ENCODE measurements at places on chromosomes 3 and 15. TPM values are rescaled to one million over a fixed set of nuclear protein-coding genes. Genes with fewer than 3 reads are reported as not detected.

GRCh38 chr3:187974871-187975271 lies 179.1 kb upstream of the LPP start:
- peak overlapping the region; percentile 24 for H3K4me3 ChIP-seq
- H3K27ac ChIP-seq = peak overlapping the region; percentile 39
- H3K4me1 ChIP-seq = peaks cover 50% of the 10 kb centered on the region
- H3K36me3 ChIP-seq = no peaks in the 10 kb centered on the region

- no peak for DNase-seq
- no peak overlapping the region for H3K27ac ChIP-seq
- H3K4me1 ChIP-seq = no peaks in the 10 kb centered on the region
- H3K27me3 ChIP-seq = no peaks in the 10 kb centered on the region
- H3K4me3 ChIP-seq = no peak overlapping the region
- no peaks in the 10 kb centered on the region for H3K36me3 ChIP-seq
These were observed 138.1 kb downstream of the GREM1 start for GRCh38 chr15:32855942-32856341.

- DNase-seq = no peak
- H3K27ac ChIP-seq = no peak overlapping the region
- H3K36me3 ChIP-seq = no peaks in the 10 kb centered on the region
- no peaks in the 10 kb centered on the region for H3K27me3 ChIP-seq
- H3K4me3 ChIP-seq = no peak overlapping the region
These were observed 197.3 kb upstream of the LINGO1 start for GRCh38 chr15:77830051-77830468.

DNA sequence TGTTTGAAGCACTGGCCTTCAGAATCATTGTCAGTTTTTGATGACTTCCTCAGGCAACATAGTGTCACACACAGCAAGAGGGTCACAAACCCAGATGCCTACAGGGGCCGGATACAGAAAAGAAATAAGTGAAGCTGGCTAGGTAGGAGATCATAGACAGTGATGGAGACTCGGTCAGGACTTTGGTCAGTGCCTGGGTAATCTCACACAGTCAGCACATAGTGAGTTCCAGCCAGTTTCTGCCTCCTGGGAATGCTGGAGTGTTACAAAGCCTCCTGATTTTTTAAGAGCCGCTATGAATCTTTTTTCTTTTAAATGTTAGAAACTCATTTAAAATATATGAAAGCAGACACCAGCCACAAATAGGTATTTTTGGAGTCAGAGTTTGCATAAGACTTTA lies 399.1 kb downstream of the IL5RA start:
- no peak overlapping the region for H3K27ac ChIP-seq
- H3K36me3 ChIP-seq = no peaks in the 10 kb centered on the region
- H3K4me3 ChIP-seq = no peak overlapping the region
- H3K4me1 ChIP-seq = no peaks in the 10 kb centered on the region
- no peak for DNase-seq
- no peaks in the 10 kb centered on the region for H3K27me3 ChIP-seq

DNA sequence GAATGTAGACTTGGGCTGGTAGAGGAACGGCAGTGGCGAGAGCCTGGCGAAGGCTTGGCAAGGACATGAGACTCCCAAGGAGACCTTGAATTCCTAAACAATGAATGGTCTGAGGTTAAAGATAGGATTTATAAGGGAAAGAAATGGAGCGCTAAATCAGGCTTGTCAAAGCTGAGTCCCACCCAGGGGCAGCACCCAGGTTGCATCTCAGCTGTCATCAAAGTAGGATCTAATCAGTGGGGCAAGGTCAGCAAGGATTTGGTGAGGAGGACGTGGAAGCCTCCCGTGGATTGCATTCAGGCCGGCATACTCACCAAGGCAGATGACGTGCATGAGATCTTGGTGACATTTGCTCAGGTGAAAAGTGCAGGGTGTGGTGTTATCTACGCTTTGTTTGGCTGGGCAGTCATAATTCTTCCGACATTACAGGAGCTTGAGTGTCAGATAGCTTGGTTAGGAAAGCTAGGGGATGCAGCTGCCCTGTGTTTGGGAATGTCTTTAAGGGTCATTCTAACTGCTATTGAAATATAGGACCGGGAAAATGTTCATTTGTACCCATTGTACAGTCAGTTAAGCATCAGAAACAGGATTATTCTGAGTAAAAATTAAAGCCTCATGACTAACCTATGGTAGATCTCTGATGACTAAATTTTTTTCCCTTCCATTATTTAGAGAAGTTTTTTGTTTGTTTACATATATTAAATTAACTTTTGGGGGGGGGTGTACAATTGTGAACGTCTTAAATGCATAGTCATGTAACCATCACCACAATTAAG lies 99.4 kb upstream of the TSC22D2 start:
- peaks cover 4% of the 10 kb centered on the region for H3K27me3 ChIP-seq
- DNase-seq = no peak
- no peaks in the 10 kb centered on the region for H3K36me3 ChIP-seq
- no peak overlapping the region for H3K27ac ChIP-seq

- no peak for DNase-seq
- no peaks in the 10 kb centered on the region for H3K4me1 ChIP-seq
- H3K27ac ChIP-seq = no peak overlapping the region
- H3K27me3 ChIP-seq = no peaks in the 10 kb centered on the region
These were observed 167.3 kb downstream of the GMNC start for GRCh38 chr3:190695225-190695624.

GRCh38 chr3:179603321-179603720 lies 1.1 kb downstream of the MRPL47 start:
- peaks cover 31% of the 10 kb centered on the region for H3K36me3 ChIP-seq
- no peak overlapping the region for H3K27ac ChIP-seq
- no peak for DNase-seq
- peaks cover 17% of the 10 kb centered on the region for H3K4me1 ChIP-seq
- H3K4me3 ChIP-seq = no peak overlapping the region
- no peaks in the 10 kb centered on the region for H3K27me3 ChIP-seq

DNA sequence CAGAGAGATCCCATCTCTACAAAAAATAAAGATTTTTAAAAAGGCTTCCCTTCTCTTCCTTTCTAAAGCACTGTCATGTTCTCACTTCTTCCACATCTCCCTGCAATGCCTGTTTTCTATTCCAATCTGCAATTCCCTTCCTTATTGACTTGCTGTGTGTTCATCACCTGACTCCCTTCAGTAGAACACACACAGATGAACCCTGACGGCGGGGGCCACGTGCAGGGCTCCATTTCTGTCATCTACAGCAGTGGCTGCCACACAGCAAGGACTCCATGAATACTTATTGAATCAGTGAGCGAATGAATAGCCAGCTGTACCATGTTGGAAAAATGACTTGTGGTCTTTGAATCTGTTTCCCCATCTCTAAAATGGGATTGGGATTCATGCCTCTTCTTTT lies 26.1 kb downstream of the BHLHE40 start:
- no peak for DNase-seq
- no peaks in the 10 kb centered on the region for H3K36me3 ChIP-seq
- no peak overlapping the region for H3K4me3 ChIP-seq
- H3K27ac ChIP-seq = no peak overlapping the region
- no peaks in the 10 kb centered on the region for H3K27me3 ChIP-seq
- H3K4me1 ChIP-seq = peaks cover 32% of the 10 kb centered on the region

DNA sequence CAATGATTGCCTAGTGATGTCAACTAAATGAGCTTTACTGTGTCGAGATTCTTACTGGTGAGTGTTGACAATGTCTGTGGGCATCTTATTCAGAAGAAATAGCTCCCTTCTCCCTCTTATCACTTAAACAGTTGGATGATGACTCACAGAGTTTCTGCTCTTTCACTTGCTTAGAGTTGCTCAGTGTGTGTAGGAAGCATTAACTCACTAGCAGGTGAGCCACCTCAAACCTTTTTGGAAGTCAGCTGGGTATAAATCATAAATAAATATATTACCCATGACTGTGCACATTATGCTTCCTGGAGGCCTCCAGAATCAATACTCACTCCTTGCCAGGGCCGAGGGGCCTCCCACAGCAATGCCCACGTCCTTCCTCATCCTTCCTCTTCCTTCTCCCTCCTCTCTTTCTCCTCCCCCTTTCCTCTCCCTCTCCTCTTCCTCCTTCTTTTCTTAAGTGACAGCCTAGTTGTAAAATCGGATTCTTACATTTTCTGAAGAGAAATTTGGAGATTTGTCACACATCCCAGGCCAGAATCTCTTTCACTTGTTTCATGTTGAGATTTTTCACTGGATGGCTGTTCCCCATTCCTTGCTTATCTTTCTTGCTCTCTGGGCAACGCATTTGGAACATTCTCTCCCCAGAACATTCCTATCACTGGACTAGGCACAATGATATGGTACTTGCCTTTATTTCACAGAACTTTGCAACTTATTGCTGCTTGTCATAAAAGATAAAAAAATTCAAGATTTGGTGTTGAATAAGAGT lies 17.5 kb downstream of the SHC4 start:
- H3K4me3 ChIP-seq = no peak overlapping the region
- no peak for DNase-seq

DNA sequence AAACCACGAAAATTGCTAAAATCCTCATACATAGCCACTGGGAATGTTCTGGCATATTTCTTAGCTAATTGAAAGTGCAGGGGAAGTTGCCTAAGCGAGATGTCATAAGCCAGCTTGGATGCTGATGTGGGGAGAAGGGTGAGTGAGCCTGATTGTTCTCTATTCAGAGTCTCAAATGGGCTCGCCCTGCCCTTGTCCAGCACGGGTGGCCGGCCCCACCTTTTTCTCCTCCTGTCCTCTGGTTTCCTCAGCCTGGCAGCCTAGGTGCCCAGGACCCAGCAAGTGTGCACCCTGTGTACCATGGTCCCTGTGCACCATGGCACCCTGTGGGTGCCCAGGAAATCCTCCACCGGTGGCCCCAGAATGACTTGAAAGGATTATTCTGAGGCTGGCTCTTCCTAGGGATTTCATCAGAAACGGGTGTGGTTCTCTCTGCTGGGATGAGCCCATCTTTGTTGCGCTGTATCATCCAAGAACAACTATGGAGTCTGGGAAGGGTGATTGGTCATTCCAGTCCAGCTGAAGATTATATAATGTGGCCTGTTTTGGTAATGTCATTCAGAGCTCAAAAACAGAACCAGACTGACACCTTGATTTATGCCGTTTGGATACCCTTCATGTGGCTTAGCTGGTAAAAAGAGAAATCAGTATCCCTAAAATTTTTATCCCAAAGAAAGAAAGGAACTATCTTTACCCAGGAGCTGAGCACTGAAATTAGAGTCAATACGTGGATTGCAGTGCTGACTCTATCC lies 150.8 kb upstream of the BHLHE40 start:
- no peak for DNase-seq
- no peak overlapping the region for H3K4me3 ChIP-seq
- H3K27ac ChIP-seq = peak overlapping the region; percentile 18
- peaks cover 91% of the 10 kb centered on the region for H3K4me1 ChIP-seq
- H3K27me3 ChIP-seq = no peaks in the 10 kb centered on the region

DNA sequence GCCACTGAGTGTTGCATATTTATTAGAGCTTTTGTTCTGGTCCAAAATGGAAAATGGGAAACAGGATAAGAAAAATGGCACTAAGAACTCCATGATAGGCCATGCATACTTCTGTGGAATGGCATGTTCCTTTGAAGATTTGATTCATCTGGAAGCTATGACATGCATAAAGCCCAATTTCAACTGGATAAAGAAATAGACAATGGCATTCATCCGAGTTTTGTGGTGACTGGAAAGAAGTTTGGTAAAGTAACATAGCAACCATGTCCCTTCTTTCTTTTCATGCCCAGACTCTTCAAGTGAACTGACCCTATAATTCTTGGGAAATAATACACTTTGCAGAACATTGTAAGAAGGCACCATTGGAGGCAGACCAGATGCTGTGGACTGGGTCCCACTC lies 368.4 kb upstream of the IL12A start:
- no peaks in the 10 kb centered on the region for H3K27me3 ChIP-seq
- H3K4me3 ChIP-seq = no peak overlapping the region
- H3K27ac ChIP-seq = no peak overlapping the region

GRCh38 chr15:25863111-25863967 lies at the start of gene ATP10A:
TSS of gene ATP10A (minus strand) at chr15:25863327. CDS start at chr15:25863096, 231 bp downstream.
- no peaks in the 10 kb centered on the region for H3K27me3 ChIP-seq
- peak; percentile 73 for DNase-seq
- peaks cover under 1% of the 10 kb centered on the region for H3K36me3 ChIP-seq
- peaks cover 50% of the 10 kb centered on the region for H3K4me1 ChIP-seq
- H3K4me3 ChIP-seq = peak within 1 kb of the TSS; percentile 89

DNA sequence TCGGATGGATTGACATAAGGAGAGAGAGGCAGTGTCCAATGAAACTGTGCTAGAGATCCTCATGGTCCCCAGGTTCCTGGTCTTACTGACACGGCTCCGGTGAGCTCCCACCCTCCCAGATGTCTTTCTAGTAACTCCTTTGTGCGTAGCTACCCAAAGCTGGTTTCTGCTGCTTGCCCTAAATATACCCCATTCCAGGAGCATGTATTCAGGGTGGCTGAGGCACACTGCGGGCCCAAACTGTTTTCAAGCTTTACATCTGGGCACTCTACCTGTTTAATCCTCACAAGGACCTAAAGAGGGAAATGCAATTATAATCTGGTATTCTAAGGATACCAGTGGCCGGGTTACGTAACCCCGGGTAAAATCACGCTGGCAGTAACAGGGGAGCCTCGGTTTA lies 161.2 kb upstream of the NSMCE3 start:
- H3K36me3 ChIP-seq = no peaks in the 10 kb centered on the region
- no peak for DNase-seq
- no peaks in the 10 kb centered on the region for H3K4me1 ChIP-seq
- no peaks in the 10 kb centered on the region for H3K27me3 ChIP-seq
- no peak overlapping the region for H3K4me3 ChIP-seq
- H3K27ac ChIP-seq = no peak overlapping the region

GRCh38 chr15:38217191-38217595 lies 35.4 kb upstream of the SPRED1 start:
- H3K27ac ChIP-seq = no peak overlapping the region
- peaks cover 2% of the 10 kb centered on the region for H3K4me1 ChIP-seq
- H3K4me3 ChIP-seq = no peak overlapping the region
- H3K27me3 ChIP-seq = no peaks in the 10 kb centered on the region

DNA sequence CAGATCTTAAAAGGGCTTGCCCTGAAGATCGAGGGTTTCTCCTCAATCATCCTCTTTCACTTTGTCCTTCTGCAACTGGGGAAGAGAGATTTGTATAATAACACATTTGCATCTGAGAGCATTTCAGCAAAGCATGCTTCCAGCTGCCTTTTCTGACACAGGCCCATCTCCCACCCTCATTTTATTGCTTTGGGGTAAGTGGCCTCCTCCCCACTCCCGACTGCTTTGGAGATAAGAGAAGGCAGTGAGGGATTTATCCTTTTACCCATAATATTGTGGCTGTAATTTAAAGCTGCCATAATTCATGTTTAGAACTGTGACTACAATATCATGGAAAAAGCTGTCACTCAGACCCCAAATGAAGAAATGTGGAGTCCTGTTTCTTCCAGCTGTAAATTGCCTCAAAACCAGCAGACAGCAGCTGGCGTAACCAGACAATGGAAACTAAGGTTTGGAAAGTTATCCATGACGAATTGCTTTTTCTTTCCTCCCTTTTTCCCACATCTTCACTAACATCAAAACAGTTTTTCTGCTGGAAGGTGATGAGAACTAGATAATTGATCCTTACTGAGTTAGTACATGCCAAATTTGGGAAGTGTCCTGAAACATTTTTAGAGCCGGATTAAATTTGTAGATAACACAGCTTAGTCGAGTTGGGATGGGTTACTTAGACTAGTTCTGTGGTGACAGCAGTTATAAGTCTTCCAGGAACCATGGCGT lies 104.2 kb upstream of the PFN2 start:
- H3K4me3 ChIP-seq = no peak overlapping the region
- no peak overlapping the region for H3K27ac ChIP-seq
- H3K36me3 ChIP-seq = no peaks in the 10 kb centered on the region
- no peaks in the 10 kb centered on the region for H3K4me1 ChIP-seq
- H3K27me3 ChIP-seq = no peaks in the 10 kb centered on the region
- no peak for DNase-seq

The ZNF621 gene
- 8.8 TPM for total RNA-seq

The LMAN1L gene
- total RNA-seq = 0.56 TPM

The GOLGA6A gene
- total RNA-seq = 0.16 TPM

The SYNPR gene
- total RNA-seq = not detected

The TEX264 gene
- 25.9 TPM for total RNA-seq

The STAB1 gene
- 1.5 TPM for total RNA-seq

The SEC11A gene
- 44.1 TPM for total RNA-seq

Measured in CD4-positive, alpha-beta T cell (primary cell).